ENCODE measurements at places on chromosomes 12 and 14. TPM values are rescaled to one million over a fixed set of nuclear protein-coding genes. Genes with fewer than 3 reads are reported as not detected.

DNA sequence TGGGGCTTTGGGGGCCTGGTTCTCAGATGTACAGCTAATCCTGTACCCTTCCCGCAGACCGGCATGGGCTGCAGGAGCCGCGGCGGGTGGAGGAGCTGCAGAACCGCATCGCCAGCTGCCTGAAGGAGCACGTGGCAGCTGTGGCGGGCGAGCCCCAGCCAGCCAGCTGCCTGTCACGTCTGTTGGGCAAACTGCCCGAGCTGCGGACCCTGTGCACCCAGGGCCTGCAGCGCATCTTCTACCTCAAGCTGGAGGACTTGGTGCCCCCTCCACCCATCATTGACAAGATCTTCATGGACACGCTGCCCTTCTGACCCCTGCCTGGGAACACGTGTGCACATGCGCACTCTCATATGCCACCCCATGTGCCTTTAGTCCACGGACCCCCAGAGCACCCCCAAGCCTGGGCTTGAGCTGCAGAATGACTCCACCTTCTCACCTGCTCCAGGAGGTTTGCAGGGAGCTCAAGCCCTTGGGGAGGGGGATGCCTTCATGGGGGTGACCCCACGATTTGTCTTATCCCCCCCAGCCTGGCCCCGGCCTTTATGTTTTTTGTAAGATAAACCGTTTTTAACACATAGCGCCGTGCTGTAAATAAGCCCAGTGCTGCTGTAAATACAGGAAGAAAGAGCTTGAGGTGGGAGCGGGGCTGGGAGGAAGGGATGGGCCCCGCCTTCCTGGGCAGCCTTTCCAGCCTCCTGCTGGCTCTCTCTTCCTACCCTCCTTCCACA, 7.6 kb downstream of the NR4A1 start:
- no peaks in the 10 kb centered on the region for H3K27me3 ChIP-seq
- H3K4me1 ChIP-seq: no peaks in the 10 kb centered on the region
- no peak overlapping the region for H3K27ac ChIP-seq
- H3K36me3 ChIP-seq: peaks cover 28% of the 10 kb centered on the region
- DNase-seq: no peak

GRCh38 chr14:105858676-105859025, 332.3 kb downstream of the TMEM121 start:
- peak; percentile 24 for DNase-seq
- H3K4me3 ChIP-seq: peak overlapping the region; percentile 66

The GALNT9 gene
- total RNA-seq: 0.12 TPM

GRCh38 chr14:21042918-21043317, 756 bp downstream of the RNASE7 start:
- no peaks in the 10 kb centered on the region for H3K36me3 ChIP-seq
- peaks cover 12% of the 10 kb centered on the region for H3K4me1 ChIP-seq
- H3K27ac ChIP-seq: no peak overlapping the region
- no peak overlapping the region for H3K4me3 ChIP-seq
- H3K27me3 ChIP-seq: peaks cover 2% of the 10 kb centered on the region

GRCh38 chr12:11756022-11756421, 106.5 kb downstream of the ETV6 start:
- no peak overlapping the region for H3K4me3 ChIP-seq
- peaks cover 22% of the 10 kb centered on the region for H3K4me1 ChIP-seq
- DNase-seq: no peak
- H3K27ac ChIP-seq: no peak overlapping the region

The BHLHE41 gene
- total RNA-seq: not detected

The SLC38A4 gene
- not detected for total RNA-seq

DNA sequence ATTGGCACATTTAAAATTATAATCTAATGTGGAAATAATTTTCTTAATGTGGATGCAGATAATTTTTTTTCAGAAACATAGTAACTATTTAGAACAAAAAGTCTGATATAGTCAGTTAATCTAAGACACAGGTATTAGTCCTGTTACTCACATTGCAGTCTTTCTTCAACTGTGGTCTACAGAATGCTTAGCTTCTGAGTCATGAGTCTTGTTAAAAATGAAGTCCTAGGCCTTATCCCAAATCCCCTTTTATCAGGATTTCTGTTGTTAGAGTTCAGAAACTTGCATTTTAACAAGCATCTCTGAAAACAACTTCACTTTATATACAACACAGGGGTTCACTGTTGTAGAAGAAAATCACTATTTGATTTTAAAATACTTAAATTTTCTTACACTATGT, 112.2 kb downstream of the SLC16A7 start:
- no peak overlapping the region for H3K4me3 ChIP-seq
- H3K27ac ChIP-seq: no peak overlapping the region
- H3K27me3 ChIP-seq: no peaks in the 10 kb centered on the region
- H3K4me1 ChIP-seq: peaks cover 4% of the 10 kb centered on the region

The TMEM119 gene
- total RNA-seq: 0.24 TPM

The CBLN3 gene
- 8.6 TPM for total RNA-seq

- DNase-seq: no peak
- no peaks in the 10 kb centered on the region for H3K36me3 ChIP-seq
- H3K4me3 ChIP-seq: no peak overlapping the region
- H3K27me3 ChIP-seq: no peaks in the 10 kb centered on the region
- no peaks in the 10 kb centered on the region for H3K4me1 ChIP-seq
- H3K27ac ChIP-seq: no peak overlapping the region
These were observed 211.3 kb downstream of the RERGL start for GRCh38 chr12:17878714-17879113.

- no peaks in the 10 kb centered on the region for H3K4me1 ChIP-seq
- H3K36me3 ChIP-seq: peaks cover 6% of the 10 kb centered on the region
- H3K27me3 ChIP-seq: no peaks in the 10 kb centered on the region
- H3K4me3 ChIP-seq: no peak overlapping the region
These were observed 42.9 kb upstream of the ANKS1B start for GRCh38 chr12:100027671-100028070.

GRCh38 chr12:4742416-4742970, 22.3 kb downstream of the GALNT8 start:
- H3K27me3 ChIP-seq: peaks cover 6% of the 10 kb centered on the region
- H3K36me3 ChIP-seq: no peaks in the 10 kb centered on the region
- no peak overlapping the region for H3K27ac ChIP-seq
- H3K4me3 ChIP-seq: no peak overlapping the region
- H3K4me1 ChIP-seq: no peaks in the 10 kb centered on the region

The GNS gene
- total RNA-seq: 23.1 TPM

DNA sequence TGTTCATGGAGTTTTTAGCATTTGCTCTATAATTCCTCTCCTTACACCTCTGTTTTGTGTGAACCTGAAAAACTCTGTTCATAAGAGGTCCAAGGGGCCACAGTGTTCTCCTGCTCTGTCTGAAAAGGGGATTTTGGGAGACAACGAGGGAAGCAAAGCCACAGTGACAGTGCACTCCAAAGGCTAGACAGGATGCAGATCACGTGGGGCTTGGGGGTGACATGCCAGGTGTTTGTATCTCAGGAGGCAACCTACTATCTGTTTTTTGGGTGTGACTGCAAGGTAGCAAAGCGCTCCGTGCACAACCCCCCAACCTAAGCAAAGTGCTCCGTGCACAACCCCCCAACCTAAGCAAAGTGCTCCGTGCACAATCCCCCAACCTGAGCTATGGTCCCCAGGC, 5.1 kb upstream of the CHD4 start:
- peak overlapping the region; percentile 71 for H3K27ac ChIP-seq
- peak; percentile 55 for DNase-seq
- peaks cover 34% of the 10 kb centered on the region for H3K4me1 ChIP-seq
- no peaks in the 10 kb centered on the region for H3K36me3 ChIP-seq
- no peak overlapping the region for H3K4me3 ChIP-seq

The PPP1R1A gene
- not detected for total RNA-seq

The HOXC13 gene
- total RNA-seq: not detected

DNA sequence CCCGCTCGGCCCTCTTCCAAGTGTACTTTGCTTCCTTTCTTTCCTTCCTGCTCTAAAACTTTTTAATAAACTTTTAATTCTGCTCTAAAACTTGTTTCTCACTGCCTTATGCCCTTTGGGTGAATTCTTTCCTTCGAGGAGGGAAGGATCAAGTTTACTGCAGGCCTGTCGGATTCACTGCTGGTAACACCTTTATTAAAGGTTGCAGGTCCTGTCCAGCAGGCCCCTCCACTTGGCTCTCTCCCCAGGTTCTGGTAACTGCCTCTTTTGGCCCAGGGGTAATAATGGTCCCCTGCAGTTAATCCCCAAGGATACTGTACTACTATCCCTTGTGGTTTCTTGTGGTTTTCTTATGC, 152.7 kb upstream of the EEA1 start:
- H3K27ac ChIP-seq: no peak overlapping the region
- no peaks in the 10 kb centered on the region for H3K4me1 ChIP-seq
- H3K4me3 ChIP-seq: no peak overlapping the region

DNA sequence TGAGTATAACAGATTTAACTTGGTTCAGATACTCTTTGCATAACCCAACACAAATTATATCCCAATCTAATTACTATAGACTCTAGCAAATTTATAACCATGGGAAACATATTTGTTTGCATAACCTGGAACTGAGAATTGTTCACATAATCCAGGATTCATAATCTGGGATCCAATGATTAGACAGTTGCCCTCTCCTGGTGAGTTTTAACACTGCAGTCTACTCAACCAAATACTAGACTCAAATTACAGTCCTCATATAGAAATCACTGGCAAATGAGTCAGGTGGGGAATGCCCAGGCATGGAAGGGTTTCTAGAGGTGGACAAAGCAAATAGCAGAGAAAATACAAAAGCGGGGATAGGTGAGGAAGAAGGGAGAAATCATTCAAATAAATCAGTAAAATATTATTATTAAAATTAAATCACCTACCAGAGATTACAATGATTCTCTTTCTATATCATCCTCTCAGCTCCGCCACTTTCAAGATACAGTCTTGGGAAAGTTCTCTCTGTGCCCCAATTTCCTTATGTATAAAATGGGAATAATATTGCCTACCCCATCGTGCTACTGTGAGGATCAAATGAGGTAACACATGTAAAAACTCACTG, 9.4 kb downstream of the GCH1 start:
- no peak overlapping the region for H3K4me3 ChIP-seq
- no peak overlapping the region for H3K27ac ChIP-seq
- H3K36me3 ChIP-seq: peaks cover 1% of the 10 kb centered on the region
- H3K4me1 ChIP-seq: peaks cover 55% of the 10 kb centered on the region
- peak; percentile 53 for DNase-seq

All from activated CD4-positive, alpha-beta memory T cell treated with anti-CD3 and anti-CD28 coated beads for 36 hours (primary cell).